ENCODE measurements at places on chromosomes 16 and 17.

- DNase-seq = no peak
Measured at GRCh38 chr17:79622776-79623175, 11.9 kb upstream of the RBFOX3 start.

DNA sequence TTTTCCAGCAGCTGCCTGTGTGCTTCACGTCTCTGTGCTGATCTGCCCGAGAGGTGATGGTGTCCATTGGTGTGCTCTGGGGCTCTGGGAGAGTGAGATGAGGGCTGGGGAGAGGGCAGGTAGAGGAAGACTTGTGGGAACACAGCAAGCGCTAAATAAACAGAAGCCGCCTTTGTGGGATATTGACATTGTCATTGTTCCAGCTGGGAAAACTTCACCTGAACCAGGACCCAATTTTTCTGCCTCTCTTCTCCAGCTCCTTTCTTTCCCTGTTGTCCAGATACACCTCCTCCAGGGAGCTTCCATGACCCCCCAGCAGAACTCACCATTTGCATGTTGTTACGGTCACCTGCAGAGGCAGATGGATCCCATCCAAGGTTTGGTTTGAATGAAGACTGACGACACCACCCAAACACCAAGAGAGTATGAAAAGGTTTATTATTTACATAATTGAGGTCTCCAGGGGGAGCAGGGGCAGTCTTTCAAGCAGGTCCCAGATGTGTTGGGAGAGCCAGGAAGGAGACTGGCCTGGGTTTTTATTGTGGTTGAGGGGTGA is 3.6 kb upstream of the ITGA3 start:
- no peak for DNase-seq

DNA sequence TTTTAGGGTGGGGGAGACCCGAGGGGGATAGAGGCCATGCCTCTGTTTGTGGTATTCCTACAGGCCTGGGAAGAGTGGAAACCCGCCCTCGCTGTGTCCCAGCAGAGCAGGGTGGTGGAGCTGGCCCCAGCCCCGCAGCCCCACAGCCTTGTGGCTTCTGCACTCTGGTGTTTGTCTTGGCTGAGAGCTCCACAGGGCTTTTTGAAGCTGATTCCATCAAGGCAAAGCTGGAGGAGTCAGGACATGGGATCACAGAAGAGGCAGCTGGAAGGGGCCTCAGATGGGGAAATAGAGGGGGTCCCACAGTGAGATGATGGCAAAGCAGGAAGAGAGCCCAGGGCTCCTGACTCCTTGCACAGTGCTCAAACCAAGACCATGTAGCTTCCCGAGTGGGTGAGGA is 5.0 kb upstream of the WFIKKN2 start:
- no peak for DNase-seq

DNA sequence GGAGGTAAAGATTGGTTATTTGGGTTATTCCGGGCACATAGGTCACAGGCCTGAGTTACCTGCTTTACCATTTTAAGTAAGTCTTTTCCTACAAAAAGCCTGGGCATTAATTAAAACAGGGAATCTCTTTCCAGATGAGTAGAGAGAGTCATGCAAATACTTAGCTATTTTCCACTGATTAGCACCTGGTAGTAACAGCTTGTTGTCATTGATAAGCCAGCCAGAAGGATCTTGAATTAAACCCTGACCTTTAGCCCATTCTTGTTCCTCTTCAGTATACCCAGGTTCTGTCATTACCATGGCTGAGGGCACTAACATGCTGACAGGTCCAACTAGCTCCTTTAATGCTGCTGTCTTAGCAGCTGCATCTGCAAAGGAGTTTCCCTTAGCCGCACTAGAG is 44.4 kb upstream of the ARL4D start:
- peak; percentile 69 for DNase-seq

GRCh38 chr16:80200079-80200478 is 340.7 kb upstream of the DYNLRB2 start:
- DNase-seq = no peak

- no peak for DNase-seq
Measured at GRCh38 chr17:82776454-82776853, 24.6 kb downstream of the TBCD start.

- DNase-seq = no peak
Measured at GRCh38 chr17:76588182-76588581, 2.5 kb upstream of the ST6GALNAC2 start.

GRCh38 chr17:38791162-38791561 is 8.2 kb downstream of the PIP4K2B start:
- no peak for DNase-seq

DNA sequence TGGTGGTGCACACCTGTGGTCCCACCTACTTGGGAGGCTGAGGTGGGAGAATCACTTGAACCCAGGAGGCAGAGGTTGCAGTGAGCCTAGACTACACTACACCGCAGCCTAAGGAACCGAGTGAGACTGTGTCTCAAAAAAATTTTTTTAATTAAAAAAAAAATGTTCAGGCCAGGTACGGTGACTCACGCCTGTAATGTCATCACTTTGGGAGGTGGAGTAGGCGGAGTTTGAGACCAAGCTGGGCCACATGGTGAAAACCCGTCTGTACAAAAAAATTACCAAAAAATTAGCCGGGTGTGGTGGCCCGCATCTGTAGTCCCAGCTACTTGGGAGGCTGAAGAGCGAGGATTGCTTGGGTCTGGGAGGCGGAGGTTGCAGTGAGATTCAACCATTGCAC is 3.6 kb upstream of the FAM222B start:
- peak; percentile 65 for DNase-seq

- DNase-seq = no peak
Measured at GRCh38 chr16:46914556-46915201, 30.5 kb downstream of the GPT2 start.

GRCh38 chr17:67671493-67671892 is 46.2 kb upstream of the NOL11 start:
- no peak for DNase-seq

- no peak for DNase-seq
Measured at GRCh38 chr17:17569691-17570090, 21.8 kb downstream of the PEMT start.

GRCh38 chr17:12007466-12007865 is 10.2 kb upstream of the ZNF18 start:
- DNase-seq = no peak

DNA sequence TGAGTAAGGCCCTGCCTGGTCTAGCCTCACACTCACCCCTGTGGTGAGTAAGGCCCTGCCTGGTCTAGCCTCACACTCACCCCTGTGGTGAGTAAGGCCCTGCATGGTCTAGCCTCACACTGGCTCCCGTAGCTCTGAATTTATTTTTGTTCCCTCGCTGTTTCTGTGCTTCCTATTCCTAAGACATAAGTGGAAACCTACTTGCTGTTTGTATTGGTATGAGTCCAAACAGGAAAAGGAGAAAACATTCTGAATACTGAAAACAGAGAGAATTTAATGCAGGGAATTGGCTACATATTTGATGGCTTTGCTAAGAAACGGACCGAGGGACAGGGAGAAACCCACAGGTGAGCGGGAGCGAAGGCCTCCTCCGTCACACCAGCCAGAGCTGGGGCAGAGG is 267.8 kb downstream of the FOXL1 start:
- no peak for DNase-seq

DNA sequence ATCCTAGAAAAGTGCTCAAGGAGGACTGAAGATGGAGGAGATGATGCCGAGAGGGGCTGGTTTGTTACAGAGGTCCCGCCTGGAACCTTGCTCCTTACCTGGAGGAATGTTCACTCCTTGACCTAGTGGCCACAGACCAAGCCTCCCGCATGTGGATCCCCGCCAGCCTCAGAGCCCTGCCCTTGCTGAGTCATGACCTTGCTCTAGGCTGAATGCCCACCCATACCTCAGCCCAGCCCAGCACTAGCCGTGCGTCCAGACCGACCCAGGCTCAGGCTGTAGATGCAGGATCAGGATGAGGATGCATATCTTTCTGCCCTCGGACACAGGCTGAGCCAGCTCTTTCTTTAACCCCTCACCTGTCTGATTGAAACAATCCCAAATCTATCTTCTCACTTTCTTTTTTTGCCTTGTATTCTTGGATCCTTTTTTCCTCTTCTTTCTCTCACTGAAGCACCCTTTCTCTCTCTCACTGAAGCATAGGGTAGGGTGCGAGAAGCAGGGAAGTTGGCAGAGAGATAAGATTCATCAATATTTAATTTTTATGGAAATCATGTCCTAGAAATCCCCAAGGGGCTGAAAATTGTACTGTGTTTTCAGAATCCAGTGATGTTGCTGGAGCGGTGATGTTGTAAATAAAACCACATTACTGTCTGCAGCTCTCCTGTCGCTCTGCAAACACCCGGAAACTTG is 34.9 kb downstream of the WSCD1 start:
- DNase-seq = no peak

DNA sequence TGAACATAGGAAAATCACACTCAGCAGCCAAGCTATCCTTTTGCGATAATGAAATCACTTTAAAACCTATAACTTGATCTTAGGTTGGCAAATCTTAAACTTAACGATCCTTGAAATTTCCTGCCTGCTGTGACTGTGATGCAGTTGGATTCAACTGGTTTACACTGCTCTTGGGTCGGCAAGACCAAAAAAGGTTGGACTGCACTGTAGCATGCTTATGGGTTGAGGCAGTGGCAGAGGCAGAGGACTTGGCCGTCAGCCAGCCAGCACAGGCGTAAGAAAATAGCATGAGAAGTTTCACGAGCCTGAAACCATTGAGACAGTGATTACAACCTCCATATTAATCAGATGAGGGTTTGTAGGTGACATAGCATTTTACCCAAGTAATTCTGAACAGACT is 21.4 kb downstream of the WSB1 start:
- DNase-seq = peak; percentile 78

DNA sequence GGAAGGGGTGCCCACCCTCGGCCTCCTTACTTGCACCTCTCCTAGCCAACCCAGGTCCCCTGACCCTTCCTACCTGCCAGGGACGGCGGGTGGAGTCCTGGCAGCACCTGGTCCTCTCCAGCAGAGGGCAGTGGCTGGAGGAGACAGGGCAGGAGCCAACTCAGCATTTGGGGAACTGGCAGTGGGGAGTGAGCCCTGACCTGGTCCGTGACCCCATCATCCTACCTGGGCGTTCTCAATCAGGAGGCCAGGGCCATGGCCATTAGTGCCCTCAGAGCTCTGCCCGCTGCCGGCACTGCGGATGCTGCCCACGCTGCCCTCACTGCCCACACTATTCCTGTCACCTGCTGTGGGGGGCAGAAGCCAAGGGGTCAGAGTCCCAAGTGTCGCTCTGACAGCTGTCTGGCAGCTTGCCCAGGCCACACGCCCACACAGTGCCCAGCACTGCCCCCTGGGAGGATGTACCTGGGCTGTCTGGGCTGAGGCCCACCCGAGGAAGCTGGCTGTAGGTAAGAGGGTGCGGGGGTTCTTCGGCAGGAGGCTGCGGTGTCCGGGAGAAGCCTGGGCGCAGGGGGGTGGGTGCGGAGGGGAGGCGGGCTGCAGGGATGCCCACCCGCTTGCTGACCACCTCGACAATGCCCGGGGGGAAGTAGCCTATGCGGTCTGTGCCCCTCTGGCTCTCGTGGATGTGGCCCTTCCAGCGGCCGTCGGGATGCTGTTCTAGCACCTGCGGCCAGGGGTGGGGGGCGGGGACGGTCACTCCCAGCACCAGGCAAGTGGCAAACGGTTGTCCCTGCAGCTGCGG is 10.8 kb downstream of the CASKIN2 start:
- DNase-seq = peak; percentile 26

DNA sequence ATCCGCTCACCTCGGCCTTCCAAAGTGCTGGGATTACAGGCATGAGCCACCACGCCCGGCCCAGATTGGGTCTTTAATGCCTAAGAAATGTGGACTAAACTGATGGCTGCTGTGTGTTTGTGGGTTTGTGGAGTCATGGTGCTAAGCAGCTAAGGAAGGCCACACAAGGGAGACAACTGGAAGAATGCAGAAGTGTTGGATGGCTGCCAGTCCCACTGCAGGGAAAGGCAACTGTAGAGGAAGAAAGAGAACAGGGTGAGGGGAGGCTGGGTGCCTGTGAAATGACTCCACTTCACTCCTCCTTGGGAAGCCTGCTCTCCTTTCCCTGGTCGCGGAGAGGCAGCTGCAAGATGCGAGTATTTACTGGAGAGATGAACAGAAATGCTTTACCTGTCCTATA is 23.5 kb upstream of the SIAH1 start:
- DNase-seq = no peak

DNA sequence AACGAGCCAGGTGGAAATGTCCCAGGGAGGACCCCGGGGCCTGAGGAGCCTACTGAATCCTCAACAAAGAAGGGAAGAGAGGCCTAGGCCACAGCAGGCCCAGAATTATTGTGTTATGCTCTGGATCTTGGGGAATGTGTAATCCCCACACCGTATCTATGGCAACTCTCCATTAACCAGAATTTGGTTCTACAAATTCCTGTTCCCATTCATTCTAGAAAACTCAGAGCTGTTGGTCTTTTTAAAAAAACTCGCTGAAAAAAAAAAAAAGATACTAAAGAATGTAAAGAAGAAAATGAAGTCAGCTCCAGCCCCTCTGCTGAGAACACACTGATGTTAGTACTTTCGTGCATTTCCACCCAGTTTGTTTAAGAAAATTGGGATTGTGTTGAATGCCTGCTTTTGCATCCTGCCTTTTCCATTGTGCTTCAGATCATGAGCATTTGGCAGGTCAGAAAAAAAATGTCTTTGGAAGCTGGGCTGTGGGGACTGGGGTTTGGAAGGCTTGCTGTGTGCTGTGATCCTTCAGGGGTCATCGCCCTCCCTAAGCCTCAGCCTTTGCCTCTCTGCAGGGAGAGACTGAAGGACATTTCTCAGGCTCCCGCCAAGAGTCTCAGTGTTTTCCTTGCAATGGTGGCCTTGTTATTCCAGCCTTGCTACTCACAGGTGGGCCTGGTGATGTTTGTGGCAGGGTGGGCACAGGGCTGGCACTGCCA is 69.5 kb downstream of the SREBF1 start:
- DNase-seq = no peak

GRCh38 chr16:53991754-53992378 is 287.9 kb downstream of the FTO start:
- DNase-seq = no peak

- DNase-seq = no peak
Measured at GRCh38 chr17:14745541-14745940, 444.7 kb downstream of the HS3ST3B1 start.

- no peak for DNase-seq
Measured at GRCh38 chr16:48280546-48280945, 33.2 kb upstream of the ABCC11 start.

DNA sequence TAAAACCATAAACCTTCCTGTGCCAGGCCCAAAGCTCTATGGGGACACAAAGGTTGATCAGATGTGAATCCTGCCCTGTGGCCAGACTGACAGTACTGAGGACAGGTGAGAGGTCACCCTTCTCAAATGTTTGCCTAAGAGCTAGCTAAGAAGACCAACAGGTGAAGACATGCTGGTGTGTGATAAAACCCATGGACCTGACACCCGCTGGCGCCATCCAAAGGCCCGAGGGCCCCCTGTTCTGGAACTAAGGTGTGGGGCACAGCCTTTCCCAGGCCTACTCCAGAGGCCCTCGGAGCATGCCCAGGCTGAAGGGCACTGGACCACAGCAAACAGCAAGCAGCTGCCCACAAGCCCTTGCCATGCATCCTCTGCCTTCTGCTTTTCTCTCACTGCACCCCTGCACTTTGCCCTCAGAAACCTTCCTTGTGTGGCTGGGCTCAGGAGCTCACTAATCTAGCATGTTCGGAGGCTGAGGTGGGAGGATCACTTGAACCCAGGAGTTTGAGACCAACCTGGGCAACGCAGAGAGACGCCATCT is 5.2 kb upstream of the CDK3 start:
- no peak for DNase-seq

GRCh38 chr17:49061524-49061943 is 64.3 kb downstream of the IGF2BP1 start:
- DNase-seq = no peak
